Kidney capillary endothelial cell (primary cell): ENCODE measurements at places on chromosomes 1 and 21.
A peak's percentile ranks its signal among the peaks of the same experiment; 100 is the strongest.

DNA sequence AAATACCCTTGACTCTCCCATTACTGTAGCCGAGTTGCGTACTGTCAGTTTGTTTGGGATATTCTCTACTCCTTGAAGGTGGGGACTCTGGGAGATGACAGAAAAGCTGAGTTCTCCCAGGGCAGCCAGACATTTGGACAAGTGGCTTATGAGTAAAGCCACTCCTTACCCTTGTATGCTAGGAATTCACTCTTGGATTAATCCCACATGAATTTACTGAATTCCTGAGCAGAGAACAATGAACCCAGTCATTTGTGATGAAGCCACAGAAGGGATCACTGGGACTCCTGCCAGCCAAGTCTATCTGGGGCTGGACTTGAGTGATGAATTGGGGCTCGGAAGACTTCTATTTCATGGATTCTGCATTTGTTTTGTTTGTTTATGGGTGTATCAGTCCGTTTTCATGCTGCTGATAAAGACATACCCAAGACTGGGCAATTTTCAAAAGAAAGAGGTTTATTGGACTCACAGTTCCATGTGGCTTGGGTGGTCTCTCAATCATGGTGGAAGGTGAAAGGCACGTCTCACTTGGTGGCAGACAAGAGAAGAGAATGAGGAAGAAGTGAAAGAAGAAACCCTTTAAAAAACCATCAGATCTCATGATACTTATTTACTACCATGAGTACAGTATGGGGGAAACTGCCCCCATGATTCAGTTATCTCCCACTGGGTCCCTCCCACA, 25.1 kb downstream of the C1orf116 start:
- DNase-seq: peak; percentile 30

DNA sequence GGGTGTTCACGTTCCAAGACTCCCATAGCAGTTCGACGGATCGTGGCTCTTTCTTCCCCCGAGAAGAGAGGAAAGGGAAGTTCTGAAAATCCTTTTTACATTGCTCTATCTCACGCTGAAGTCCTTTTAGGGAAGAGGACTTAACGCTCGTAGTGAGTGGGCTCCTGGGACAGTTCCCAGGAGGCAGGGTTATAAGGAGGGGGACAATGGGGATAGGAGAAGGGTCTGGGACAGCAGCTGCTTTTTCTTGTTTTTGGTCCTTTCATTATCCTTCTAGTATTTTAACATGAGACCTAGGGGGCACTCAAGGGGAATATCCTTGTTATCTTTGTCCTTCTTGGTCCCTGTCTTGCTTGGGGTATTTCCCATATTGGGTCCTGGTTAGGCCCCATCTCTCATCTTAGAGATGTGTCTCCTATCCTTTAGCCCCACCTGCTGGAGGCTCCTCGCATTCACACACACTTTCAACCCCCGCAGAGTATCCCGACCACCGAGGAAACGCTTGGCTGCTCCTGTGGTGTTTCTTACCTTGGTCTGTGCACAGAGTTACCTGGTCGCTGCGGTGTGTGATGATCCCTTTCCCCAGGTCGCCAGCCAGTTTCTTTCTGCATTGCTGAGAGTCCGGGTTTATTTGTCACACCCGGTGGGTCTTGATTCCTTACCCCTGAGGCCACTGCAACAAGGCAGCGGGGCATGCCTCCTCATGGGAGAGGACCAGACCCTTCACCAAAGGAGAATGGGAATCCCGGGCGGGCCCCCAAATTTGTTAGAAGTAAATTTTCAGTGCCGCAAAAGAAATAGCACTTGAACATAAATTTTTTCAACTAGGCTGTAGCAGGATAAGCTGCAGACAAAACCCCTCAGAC, 29.7 kb downstream of the SCCPDH start:
- DNase-seq: peak; percentile 50

- DNase-seq: no peak
Measured at GRCh38 chr21:45969921-45970673, 11.5 kb upstream of the COL6A1 start.

DNA sequence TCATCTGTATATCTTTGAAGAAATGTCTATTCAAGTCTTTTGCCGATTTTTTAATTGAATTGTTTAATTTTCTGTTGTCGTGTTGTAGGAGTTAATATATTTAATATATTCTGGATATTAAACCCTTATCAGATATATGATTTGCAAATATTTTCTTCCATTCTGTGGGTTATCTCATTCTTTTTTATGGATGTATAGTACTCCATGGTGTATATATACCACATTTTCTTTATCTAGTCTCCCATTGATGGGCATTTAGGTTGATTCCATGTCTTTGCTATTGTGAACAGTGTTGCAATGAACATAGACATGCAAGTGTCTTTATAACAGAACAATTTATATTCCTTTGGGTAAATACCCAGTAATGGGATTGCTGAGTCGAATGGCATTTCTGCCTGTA, 100.3 kb upstream of the DMRTA2 start:
- DNase-seq: no peak

DNA sequence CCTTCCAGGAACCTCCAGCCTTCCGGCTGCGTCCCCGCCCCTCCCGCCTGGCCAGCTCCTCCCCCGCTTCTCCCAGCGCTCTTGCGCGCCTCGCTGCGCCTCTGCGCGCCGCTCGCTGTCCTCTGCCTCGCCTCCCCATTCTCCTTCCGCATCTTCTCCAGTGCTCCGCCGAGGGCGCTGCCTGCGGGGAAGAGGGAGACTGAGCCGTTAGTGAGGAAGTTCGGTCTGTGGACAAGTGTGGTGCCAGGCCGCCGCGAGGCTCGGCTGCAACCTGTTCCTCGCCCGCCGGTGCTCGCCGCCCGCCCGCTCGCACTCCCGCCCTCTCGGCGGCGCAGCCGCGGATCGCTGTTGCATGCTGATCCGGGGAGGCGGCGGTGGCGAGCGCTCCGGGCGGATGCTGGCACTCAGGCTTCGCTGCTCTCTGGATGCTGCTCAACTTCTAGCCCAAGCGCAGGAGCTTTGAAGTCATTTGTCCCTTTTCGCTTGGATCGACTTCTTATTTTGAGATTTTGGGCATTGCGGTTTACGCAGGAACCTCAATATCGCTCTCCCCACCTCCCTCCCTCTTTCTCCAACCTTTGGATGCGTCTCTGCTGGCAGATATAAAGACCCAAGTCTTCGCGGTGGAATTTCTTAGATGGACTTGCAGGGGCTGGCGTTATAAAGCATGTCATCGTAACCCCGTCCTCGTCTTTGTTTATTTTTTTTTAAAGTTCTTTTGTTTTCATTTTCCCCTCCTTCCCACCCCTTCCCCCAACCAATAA, 614 bp upstream of the CACNA1E start:
- DNase-seq: peak; percentile 5

- no peak for DNase-seq
Measured at GRCh38 chr21:16258844-16259611, 529.2 kb downstream of the USP25 start.

- DNase-seq: no peak
Measured at GRCh38 chr1:159922511-159923202, 2.6 kb downstream of the TAGLN2 start.

DNA sequence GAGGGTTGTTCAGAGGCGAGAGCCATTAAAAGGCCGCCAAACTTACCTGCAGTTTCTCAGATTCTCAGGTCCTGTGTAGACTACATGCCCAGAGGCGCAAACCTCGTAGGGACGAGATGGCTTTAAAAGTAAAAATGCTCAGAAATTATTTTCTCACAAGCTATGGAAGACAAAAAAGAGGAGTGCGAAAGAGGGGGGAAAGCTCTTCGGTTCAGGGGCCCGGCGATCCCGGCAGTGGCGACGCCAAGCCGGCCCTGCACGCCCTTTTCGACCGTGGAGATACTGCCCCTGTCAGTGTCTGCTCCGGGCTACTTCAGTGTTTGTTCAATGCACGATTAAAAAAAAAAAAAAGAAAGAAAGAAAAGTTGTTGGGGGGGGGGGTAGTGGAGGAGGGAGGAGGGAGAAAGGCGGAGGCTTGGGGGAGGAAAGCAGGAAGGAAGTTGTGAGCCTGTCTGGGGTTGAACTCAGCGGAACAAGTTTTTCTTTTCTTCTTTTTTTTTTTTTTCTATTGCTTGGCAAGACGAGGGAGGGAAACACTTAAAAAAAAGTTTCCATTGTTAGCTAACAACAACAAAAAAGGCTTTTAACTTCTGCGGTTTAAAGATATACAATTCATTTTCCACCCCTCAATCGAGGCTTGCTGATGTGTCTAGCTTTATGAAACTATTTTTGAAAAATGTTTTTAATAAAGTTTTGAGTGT, at the start of gene ITPKB:
Gene ITPKB (minus strand): TSS at position 288 of the 701 bp plus-strand sequence. CDS start 1,824 bp downstream, outside the sequence.
- peak; percentile 52 for DNase-seq

DNA sequence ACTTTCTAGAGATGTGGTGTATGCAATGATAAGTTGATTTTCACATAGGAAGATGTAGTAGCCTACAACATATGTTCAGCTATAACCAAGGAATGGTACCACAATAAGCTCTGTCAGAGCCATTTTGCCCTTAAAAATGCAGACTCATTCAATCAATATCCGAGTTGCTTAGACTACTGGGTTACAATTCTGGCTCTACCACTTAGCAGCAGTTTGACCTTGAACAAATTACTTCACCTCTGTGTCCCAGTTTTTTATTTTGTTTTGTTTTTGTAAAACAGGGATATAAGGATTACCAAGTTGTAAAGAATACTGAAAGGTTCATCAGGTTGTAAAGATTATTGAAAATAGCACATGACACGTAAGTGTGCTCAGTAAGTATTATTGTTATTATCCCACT, 9.3 kb downstream of the EPS15 start:
- DNase-seq: no peak
